ENCODE measurements at places on chromosomes 5 and 9.
A peak's percentile ranks its signal among the peaks of the same experiment; 100 is the strongest.

DNA sequence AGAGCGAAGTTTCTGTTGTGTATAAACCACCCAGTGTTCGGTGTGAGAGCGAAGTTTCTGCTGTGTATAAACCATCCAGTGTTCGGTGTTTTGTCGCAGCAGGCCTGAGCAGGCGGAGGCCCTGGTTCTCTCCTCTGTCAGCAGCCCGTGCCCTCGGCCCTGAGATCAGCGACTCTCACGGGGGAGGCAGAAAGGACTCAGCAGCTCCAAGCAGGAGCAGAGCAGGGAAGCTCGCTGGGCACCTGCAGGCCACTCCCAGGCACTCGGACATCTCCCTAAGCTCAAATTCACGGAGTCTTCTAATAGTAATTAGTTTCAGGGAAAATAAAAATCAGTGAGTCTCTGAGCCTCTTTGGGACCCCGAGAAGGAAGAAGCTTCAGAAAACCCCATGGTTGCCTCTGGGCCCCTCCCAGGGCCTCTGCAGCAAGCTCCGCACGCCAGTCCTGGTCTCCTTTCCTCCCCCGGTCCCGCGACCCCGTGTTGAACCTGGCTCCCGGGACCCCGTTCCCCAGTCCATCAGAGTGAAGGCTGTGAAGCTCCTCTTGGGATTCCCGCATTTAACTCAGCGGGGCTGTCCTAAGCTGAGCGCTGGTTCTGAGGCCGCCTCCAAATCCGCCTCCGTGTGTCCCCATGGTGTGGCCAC lies 81.9 kb upstream of the ADAMTS2 start:
- DNase-seq = no peak

- DNase-seq = no peak
These were observed 90.8 kb upstream of the EGFLAM start for GRCh38 chr5:38167562-38167996.

DNA sequence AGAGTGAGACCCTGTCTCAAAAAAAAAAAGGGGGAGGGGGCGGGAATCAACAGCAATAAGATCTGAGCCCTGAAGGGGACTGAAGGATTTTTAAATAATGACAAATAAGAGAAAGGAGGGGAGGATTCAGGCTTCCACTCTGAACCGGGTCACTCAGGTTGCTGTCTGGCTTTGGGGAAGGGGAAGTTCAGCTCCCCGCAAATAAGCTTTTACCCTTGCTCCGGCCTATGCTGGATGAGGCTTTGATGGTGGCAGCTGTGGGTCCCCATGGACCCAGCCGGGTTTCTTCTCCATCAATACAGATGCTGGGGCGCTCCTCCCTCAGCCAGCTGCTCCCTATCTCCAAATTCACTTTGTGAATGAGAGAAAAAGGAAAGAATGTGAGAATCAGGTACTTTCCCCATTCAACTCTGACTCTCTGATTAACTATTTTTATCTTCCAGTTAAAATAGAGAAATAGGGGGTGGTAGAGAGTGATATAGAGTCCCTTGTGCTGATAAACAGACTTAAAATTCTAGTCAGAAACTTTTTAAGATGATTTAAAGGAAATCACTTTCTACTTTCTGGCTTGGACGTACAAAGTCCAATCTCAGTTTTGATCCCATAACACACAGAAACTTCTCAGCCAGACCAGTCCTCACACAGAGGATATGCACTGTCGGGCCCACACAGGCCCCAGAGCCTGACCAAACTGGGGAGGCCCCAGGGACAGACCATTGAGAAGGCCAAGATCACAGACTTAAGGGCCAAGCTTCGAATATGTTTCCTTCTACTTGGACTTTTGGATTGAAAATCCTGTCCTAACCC lies 39.6 kb downstream of the C5orf15 start:
- DNase-seq = no peak

- DNase-seq = no peak
These were observed 63.5 kb downstream of the CEMIP2 start for GRCh38 chr9:71704796-71705195.

DNA sequence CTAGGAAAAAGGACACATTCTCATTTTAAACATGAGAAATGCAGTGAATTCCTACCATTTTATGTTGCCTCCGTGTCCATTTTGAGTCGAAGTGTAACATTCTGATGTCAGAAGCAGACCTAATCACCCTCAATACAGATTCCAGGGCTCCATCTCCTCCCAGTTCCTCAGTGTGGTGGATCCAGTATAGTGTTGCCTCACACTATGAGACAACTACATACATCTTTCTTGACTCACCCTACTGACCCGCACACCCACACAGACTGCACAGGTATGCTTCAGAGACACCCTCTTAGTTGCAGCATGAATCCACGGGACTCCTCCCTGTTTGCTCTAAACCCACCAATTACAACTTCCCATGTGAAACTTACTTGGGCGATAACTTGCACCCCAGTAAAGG lies 564.9 kb downstream of the SEMA5A start:
- DNase-seq = no peak

DNA sequence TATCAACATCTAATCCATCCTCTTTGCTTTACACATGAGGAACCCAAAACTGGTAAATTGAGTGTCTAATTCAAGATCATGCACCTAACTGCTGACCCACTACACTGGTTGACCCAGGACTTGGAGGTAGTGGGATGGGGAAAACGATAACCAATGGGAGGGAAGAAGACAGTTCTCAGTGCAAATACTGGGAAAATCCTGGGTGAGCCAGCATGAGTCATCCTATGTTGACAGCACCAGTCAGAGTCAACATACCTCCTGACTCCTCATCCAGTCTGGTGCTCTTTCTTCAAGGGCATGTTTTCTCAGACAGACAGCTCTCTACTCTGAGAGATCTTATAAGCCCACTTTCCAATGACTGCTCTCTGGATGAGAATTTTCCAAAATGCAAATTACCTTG lies 232.8 kb upstream of the PTGER4 start:
- DNase-seq = peak; percentile 75

GRCh38 chr5:79576606-79577289 lies 35.5 kb upstream of the TENT2 start:
- no peak for DNase-seq

DNA sequence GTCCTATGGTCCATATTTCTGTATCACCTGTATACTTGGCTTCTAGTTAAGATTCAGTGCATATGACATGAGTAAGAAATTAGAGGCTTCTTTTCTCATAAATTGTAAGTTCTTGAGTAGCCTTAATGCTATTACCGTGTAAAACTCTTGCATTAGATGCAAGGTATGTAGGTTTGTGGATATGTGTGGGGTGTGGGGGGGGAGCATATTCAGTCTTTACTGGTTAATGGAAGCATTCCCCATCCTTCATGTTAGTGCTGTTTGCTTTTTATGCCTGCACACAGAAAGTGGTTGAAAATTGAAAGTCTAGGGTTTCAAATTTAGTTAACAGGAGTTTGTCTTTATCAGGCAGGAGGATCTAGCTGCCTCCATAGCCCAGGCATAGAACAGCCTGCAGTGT lies 16.1 kb downstream of the RAI14 start:
- DNase-seq = no peak

GRCh38 chr5:142167458-142167857 lies 58.9 kb downstream of the NDFIP1 start:
- DNase-seq = no peak

DNA sequence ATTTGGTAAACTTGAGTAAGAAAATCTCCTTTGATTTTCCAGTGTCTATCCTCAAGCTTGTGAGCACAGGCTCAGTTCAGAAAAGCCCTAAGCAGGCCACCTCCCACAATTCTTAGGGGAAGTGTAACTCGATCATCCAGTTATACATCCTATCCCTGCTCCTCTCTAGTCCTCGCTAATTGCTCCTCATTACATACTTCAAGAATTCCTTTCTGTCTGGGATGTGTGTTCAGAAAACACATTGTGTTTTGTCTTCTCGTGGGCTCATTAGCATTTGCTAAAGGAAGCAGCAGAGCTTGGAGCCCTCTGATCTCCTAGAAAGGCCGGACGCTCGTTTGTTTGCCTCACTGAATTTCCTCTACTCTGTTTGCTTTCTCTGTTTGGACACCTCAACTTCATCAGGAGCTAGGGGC lies 268.2 kb upstream of the RFX3 start:
- DNase-seq = no peak

DNA sequence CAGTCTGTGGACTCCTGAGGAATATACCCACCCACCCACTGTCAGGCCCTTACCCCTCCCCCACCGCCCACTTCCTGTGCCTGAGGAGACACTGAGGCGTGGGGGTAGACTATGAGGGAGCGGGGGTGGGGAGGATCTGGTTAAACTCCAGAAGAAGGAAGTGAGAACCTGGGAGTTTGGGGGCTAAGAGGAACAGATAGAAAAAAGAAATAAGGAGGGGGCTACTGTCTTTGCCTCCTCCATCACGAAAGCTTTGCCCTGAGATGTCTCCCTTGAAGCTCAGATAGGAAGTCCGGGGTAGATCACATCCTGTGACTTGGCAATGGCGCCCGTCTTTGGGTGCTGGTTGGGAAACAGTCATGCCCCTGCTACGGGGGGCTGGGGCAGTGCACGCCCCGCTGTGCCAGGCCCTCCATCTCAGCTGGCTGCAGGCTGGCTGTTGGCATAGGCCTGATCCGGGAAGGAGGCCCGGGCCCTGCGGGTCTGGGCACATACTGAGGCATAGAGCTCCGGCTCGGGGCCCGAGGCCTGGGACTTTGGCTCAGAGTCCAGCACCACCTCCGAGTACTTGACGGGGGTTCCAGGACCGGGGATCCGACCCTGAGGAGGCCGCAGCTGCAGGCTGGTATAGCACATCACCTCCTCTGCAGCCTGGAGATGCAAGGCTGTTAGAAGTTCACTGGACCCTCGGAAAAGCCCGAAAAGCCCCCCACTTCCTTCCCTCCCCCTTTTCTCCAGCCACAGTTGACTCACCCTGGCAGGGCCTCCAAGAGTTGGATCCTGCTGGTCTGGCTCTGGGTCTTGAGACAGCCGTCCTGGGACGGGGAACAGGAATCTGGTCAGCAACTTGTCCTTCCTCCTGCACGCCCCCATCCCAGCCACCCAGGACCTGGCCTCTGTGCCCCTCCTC lies 1.0 kb downstream of the SIT1 start:
- no peak for DNase-seq

GRCh38 chr9:18067548-18068120 lies 406.3 kb upstream of the ADAMTSL1 start:
- DNase-seq = no peak

DNA sequence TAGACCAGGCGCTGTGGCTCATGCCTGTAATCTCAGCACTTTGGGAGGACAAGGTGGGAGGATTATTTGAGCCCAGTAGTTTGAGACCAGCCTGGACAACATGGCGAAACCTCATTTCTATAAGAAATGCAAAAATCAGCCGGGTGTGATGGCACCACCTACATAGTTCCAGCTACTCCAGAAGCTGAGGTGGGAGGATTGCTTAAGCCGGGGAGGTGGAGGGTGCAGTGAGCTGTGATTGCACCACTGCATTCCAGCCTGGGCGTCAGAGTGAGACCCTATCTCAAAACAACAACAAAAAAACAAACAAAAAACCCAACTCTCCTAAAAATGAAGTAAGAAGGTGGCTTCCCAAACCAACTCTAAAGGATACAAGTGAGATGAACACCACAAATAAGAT lies 23.0 kb downstream of the IARS1 start:
- DNase-seq = no peak

DNA sequence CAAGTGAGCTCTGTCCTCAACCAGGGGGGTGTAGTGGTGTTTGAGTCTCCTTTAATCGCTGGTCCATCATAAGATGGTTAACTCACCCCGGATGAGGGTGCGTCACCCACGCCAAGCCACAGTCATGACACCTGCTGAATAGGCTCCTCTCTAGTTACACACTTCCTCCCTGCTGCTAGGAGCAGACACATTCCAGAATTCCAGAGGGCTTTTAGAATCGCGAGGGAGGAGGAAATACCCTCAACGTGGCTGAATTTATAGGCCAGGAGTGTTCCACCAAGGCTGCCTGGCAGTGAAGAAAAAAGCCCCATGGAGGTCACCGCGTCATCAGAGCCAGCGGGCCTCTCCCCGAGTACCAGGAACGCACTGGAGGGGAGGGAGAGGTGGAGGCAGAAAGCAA lies 5.1 kb downstream of the GLRX start:
- DNase-seq = peak; percentile 61

GRCh38 chr5:55601204-55601618 lies 66.4 kb upstream of the PLPP1 start:
- peak; percentile 89 for DNase-seq

DNA sequence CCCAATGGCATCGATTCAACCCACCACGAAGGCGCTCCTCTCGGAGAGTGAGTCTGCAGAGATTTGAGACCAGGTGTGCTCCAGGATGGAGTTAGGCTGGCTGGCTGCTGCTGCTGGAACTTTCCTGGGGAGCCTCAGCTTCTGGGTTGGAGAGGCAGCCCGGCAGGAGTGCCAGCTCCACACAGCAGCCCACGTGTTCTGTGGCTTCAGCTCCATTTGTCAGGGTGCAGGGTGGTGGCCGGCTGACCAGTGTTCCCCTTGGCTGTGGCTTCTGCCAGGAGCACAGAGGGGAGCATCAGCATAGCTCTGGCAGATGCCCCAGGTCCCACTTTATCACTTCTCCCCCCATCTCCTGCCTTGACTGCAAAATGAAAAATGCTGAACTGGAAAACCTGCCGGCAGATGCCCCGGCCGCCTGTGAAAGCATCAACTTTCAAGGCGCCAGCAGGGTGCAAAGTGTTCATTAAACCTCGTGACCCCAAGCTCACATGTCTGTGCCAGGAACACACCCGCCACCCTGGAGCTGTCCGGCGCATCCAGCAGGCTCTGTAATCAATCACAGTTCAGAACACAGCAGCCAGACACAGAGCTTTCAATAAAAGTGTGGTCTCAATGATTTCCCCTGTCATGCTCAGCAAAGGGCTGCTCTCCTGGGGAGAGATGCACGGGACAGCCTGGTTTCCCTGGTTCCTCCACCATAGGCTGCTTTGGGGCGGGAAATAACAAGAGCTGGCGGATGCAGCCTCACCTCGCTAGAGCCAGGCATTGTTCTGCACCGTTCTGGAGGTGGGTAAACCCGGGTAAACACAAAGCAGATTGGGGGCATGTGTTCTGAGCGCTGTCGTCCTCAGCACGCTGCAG lies 53.2 kb downstream of the TRIP13 start:
- no peak for DNase-seq
